ENCODE measurements at places on chromosomes 5 and 9. TPM values are rescaled to one million over a fixed set of nuclear protein-coding genes. Genes with fewer than 3 reads are reported as not detected.
A peak's percentile ranks its signal among the peaks of the same experiment; 100 is the strongest.

GRCh38 chr9:93198117-93198837 lies 14.3 kb downstream of the WNK2 start:
- no peak overlapping the region for H3K27ac ChIP-seq
- H3K36me3 ChIP-seq = no peaks in the 10 kb centered on the region
- H3K4me3 ChIP-seq = no peak overlapping the region
- no peak for DNase-seq
- peaks cover 16% of the 10 kb centered on the region for H3K27me3 ChIP-seq

DNA sequence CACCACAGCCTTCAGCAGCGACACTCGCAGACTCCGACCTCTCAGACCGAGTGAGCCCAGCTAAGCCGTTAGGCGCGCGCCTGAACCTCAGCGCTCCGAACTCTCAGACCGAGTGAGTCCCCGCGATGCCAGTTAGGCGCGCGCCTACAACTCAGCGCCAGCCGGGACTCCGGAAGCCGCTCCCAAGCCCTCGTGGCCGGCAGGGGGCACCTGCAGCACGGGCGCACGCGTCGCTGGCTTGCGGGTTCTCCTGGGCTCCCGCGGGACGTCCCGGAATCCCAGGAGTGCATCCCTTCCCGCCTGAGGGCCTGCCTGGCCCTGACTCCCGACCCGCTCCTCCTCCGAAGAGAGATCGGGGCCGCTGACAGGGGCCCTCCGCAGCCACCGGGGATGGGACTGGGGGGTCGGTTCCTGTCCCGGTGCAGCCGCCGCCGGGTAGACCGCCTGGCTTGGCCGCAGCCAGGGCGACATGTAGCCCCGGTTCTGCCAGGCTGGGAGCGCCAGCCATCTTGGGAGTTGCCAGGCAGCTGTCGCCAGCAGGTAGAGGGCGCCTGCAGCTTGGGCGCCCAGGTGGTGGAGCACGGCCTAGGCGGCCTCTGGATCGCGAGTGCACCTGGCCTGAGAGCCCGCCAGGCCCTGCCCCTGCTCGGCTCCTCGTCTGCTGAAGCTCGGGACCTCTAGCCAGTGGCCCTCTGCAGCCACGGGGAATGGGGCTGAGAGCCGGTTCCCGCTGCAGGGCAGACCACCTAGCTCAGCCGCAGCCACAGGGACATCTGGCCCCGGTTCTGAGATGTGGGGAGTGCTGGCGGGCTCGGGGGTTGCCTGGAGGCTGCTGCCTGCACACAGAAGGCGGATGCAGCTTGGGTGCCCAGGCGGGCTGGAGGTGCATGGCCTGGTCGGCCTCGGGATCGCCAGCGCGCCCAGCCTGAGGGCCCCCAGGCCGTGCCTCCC lies at the start of gene ANKRD18A:
Gene ANKRD18A (minus strand): TSS at position 114 of the 951 bp plus-strand sequence. CDS start 311 bp downstream, outside the sequence.
- H3K27ac ChIP-seq = peak within 1 kb of the TSS; percentile 87
- peak; percentile 96 for DNase-seq

Gene KCNIP1
- not detected for total RNA-seq

GRCh38 chr5:119943148-119943547 lies 313.8 kb downstream of the FAM170A start:
- H3K27ac ChIP-seq = no peak overlapping the region
- H3K27me3 ChIP-seq = no peaks in the 10 kb centered on the region
- peak; percentile 33 for DNase-seq
- H3K4me1 ChIP-seq = peaks cover 11% of the 10 kb centered on the region

Gene SPINK4
- total RNA-seq = not detected

Gene RUSC2
- 30.5 TPM for total RNA-seq

- DNase-seq = no peak
- no peaks in the 10 kb centered on the region for H3K27me3 ChIP-seq
- H3K36me3 ChIP-seq = peaks cover 88% of the 10 kb centered on the region
- no peak overlapping the region for H3K27ac ChIP-seq
These were observed 18.8 kb upstream of the PHF2 start for GRCh38 chr9:93557366-93558137.

DNA sequence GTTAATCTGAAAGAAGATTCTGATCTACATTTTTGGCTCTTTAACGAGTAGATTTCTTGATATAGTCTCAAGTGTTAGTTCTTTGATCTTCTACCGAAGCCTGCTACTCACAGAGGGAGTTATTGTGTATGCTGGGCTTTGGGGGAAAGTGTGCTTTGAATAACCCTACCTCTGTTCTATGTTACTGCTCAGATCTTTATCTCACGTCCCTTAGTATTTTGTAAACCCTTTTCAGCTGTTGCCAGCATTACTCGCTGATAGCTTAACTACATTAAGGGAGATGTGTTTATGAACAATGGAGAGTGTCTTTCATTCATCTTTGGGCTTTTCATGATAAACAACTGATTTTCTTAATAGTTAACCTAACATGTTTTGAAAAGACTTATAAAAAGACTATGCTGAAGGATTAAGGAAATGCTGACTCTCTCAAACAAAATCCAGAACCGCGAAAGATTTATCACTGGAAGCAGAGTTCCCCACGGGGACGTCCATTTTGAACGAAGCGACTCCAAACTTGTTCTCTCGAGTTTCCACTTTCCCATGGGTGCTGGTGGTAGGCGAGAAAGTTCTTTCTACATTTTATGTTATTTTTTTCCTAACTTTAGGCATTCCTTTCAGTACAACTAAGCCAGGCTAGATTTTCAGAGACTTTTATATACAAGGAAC lies 27.9 kb upstream of the ALDH1A1 start:
- no peak overlapping the region for H3K27ac ChIP-seq
- peaks cover 10% of the 10 kb centered on the region for H3K4me1 ChIP-seq
- H3K27me3 ChIP-seq = peaks cover 11% of the 10 kb centered on the region
- H3K36me3 ChIP-seq = no peaks in the 10 kb centered on the region
- DNase-seq = no peak

- DNase-seq = peak; percentile 27
- H3K4me1 ChIP-seq = peaks cover 32% of the 10 kb centered on the region
- H3K27me3 ChIP-seq = no peaks in the 10 kb centered on the region
These were observed 991 bp downstream of the IARS1 start for GRCh38 chr9:92292338-92293074.

Measured in MCF 10A (cell line).